ENCODE measurements at places on chromosomes 7 and 10.

DNA sequence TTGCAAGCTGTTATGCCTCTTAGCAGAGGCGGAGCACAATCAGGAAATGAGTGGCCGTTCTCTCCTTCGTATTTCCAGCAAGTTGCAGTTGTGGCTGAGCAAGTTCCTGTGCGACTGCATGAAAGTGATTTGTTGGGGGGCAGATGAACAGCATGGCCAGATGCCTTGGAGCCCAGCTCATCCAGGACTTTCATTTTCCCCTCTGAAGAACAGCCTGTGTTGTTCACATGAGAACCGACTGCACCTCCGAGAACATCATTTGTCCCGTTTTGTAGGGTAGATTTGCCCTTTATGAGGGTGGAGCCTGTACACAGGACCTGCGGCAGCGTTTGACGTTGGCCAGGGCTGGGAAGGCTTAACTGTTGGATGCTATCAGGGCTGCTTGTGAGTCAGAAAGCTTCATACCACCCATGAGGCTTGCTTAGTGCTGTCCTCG is 4.4 kb downstream of the BAG3 start:
- peak; percentile 96 for DNase-seq

GRCh38 chr10:110568055-110568735 is 700 bp downstream of the SMC3 start:
- DNase-seq, result peak; percentile 46

DNA sequence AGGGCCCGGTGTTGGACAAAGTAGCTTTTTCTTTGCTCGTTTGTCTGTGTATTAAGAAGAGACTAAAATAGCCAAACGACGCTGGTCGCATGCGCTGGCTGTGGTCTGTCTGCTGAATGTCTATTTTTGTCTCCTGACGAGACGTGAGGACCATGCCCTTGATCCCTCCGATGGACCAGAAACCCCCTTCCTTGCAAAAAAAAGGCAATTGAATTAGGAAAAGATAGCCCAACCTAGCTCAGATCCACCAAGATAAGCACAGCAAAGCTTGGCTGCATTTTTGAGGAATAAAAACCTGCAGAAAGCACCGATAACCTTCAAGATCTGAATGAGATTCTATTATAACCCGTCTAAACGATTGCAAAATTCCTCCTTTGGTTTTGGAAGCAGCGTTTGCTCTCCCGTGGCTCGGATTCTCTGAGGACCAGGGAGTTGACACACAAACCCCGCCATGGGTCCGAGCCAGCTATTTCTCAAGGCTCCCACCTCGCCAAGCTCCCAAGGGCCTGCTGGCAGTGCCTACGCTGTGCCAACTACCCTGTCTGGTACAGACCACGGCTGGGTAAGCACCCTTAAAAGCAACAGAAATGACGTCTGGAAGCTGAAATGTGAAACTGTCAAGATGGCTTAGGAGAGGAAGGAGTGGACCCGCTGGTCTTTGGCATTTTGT is 17.7 kb upstream of the TTYH3 start:
- no peak for DNase-seq

DNA sequence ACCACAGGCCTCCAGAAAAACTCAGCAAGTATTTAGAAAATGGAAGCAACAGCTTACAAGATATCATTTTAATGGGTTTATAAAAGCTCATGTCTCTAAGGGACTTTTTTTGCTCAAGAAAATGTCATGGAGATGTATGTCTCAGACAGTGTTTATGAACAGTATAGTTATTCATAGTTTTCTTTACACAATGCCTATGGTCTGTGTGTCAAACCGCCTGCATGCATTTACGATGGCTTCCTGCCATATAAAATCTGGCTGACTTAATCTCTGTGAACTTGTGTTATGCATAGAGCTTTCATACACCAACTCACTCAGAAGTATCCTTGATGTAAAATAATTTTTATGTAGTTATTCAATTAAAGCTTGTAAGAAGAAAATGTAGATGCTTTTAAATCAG is 1314.2 kb upstream of the LRRTM3 start:
- no peak for DNase-seq

GRCh38 chr10:125281091-125281490 is 120.7 kb upstream of the CTBP2 start:
- DNase-seq, result no peak

- DNase-seq, result no peak
Observed at GRCh38 chr7:108118959-108119358, 11.2 kb downstream of the LAMB4 start.

GRCh38 chr10:650886-651615 is 38.4 kb downstream of the DIP2C start:
- no peak for DNase-seq

- peak; percentile 72 for DNase-seq
Observed at GRCh38 chr7:44486693-44487092, 3.8 kb downstream of the NUDCD3 start.

GRCh38 chr7:40874756-40875155 is 740.0 kb downstream of the SUGCT start:
- no peak for DNase-seq

DNA sequence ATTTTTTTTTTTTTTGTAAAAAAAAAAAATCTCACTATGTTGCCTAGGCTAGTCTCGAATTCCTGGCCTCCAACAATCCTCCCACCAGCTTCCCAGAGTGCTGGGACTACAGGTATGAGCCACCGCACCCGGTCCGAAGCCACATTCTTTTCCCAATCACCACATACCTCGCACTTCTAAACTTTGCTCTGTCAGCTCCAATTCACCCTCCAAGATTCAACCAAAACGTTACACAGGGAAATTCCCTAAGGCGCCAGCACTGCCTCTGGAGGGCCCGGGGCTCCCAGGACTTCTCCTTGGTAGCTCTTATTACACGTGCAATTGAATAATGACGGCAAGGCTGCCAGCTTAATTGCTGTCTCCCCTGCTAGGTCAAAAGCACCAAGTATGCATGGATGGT is 10.3 kb upstream of the DNAAF5 start:
- DNase-seq, result no peak

DNA sequence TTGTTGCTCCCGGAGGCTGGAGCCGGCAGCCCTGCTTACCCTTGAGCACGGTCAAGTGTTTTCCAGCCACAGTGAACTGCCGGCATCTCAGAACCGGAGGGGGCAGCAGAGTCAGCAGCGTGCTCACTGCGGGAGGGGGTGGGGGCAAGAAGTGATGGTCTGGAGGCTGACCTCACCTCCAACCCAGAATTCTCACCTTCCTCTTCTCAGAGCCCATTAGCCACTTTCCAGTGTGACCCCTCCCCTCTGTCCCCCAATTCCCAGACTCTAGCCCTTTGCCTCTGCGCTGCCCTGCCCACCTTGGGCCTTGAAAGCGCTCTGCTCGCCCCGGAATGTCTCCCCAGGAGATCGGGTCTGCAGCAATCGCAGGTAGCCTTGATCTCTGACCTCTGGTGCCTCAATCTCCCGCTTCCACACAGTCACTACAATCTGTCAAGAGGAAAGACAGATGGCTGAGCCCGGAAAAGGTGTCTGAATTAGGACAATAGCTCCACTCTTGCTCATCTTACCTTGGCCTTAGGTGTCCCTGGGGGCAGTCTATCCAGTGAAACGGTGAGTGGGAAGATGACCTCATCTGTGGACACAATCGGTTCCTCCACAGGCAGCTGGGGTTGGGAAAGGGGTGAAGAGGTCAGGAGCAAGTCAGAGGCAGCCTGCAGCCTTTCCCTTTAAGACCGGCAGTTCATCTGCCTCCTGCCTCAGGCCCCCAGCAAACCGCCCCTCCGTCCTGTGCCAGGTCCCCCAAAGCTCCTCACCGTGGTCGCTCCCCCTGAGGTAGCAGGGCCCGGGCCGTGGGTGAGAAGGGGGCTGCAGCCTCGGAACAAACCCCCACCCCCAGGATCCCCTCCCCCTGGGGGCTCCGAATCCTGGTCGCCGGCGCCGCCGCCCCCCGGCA is 942 bp downstream of the TRAPPC14 start:
- peak; percentile 82 for DNase-seq

DNA sequence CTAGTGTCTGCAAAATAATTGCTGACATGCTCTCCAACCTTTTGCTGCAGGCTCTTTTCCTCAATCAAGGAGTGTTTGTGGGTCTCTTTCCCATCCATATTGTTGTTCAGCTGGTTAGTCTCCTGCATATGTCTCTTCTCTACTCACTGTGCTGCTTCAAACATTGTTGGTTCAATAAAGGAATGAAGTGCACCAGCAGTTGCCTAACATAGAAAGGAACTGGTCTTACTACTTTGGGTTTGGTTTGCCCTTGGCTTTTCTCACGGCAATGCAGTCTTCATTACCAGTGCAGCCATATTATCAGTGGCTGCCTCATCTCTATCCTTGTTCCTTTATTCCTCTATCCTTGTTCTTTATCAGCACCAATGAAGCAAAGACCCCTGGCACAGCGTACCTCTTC is 169.7 kb upstream of the TPK1 start:
- no peak for DNase-seq

Measured in mesenchymal stem cell (in vitro differentiated cells and primary cell).